ENCODE measurements at places on chromosomes 1 and 21.

DNA sequence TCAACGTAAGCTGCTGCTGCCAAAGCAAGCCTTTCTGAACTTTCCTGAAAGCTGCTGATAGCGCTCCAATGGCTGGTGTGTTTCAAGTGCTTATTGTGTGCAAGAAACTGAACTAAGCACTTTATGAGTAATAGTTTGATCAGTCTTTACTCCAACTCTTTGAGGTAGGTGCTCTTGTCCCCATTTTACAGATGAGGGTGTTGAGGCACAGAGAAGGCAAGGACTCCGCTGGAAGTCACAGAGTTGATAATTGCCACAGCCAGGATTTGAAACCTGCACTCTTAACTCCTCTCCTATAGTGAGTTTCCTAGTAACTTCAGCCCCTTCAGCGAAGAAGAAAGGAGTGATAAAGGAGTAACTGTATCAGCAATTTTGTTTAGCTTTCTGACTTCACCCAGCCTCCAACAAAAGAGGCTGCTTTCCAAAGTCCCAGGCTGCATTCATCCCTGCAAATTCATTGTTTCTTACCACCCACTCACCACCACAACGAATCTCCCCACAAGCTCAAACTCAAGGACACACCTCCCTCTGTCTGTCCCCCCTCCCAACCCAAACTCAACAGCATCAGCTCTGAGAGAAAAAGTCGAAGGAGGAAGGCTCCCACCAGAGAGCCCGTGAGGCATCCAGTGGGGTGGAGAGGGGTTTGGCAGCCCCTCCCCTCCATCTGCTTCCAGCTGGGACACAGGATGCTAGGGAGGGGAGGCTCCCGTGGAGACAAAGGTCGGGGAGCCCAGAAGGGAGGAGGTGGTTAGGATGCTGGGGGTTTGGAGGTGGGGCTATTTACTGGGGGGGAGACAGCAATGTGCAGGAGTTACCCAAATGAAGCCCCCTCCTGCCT is 139.6 kb downstream of the NAV1 start:
- no peak for DNase-seq

- DNase-seq, result peak; percentile 23
These were observed 96.4 kb upstream of the BACE2 start for GRCh38 chr21:41071258-41072171.

DNA sequence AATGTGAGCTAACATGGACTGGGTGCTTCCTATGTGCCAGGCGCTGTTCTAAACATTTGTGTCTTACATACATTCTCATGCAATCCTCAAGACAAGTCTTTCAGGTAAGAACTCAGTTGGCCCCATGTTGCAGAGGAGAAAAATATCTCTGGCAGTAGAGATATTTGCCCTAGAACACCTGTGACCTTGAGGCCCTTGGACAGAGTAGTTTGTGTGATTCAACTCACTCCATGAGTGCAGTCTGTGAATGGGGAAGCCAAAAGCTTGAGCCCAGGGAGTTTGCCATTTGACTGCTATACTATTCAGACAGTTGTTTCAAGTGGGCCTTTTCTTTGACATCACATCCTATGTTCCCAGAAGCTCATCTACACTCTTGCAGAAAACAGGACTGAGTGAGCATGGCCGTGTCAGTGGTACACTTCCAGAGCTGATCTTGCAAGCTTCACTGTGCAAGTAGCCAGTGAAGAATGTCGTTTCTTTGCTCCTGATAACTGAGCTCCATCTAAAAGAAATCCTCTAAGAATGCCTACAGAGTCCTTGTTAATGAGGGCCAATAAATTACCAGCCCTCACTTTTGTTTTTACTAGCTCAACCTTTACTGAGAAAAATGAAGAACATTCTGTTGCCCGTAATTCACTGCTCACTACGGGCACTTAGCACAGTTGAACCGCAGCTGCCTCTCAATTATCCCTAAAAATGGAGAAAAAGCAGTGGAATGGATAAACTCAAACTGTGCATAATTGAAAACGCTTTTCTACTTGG is 98.7 kb upstream of the C8B start:
- no peak for DNase-seq

DNA sequence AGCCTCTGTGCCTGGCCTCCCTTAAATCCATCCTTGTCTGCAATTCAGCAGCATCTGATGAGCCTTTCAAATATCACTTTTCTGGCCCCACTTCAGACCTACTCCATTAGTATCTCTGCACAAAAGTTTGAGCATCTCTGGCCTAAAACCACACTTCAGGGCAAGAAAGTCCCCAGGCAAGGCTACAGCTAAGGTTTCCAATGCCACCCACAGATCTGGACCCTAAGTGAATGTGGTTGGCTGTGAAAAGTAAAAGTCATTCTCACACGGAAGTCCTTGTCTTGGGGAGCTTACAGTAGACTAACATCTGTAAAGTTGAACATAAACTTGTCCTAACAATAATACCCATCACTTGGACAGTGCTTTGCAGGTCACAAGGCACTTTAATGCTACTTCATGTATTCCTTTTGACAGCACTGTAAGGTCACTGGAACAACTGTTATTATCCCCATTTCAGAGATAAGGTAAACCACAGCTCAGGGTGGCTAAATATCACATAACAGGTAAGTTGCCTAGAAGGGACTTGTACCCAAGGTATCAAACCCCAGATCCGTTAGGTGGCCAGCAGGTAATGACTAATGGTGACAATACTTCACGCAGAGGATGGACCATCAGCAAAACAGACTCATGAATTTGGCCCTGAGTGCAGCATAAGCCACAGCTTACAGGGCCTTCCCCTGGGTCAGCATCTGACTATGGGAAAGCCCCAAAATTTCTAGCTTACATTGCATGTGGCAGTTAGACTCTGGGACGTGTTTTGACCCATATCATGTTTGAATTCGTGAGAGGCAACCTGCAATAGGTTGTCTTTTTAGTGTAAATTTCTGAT is 356.0 kb downstream of the HHAT start:
- no peak for DNase-seq

DNA sequence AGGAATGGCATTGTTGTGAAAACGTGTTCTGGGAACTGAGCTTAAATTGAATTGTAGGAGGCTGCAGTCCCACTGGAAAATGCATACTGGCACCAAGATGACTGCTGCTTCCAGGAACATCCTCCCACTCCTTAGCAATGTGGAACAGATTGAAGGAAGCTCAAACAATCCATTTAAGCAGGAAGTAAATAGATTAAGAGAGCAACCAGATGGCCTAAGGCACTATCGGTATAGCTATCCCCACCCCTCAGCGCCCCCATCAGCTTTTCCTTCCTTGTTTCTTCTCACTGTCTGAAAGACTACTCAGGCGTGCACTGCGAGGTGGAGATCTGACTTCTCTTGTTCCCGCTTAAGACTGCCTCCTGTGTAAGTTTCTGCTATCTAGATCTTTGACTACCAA is 4.0 kb upstream of the IFI16 start:
- DNase-seq, result peak; percentile 24

DNA sequence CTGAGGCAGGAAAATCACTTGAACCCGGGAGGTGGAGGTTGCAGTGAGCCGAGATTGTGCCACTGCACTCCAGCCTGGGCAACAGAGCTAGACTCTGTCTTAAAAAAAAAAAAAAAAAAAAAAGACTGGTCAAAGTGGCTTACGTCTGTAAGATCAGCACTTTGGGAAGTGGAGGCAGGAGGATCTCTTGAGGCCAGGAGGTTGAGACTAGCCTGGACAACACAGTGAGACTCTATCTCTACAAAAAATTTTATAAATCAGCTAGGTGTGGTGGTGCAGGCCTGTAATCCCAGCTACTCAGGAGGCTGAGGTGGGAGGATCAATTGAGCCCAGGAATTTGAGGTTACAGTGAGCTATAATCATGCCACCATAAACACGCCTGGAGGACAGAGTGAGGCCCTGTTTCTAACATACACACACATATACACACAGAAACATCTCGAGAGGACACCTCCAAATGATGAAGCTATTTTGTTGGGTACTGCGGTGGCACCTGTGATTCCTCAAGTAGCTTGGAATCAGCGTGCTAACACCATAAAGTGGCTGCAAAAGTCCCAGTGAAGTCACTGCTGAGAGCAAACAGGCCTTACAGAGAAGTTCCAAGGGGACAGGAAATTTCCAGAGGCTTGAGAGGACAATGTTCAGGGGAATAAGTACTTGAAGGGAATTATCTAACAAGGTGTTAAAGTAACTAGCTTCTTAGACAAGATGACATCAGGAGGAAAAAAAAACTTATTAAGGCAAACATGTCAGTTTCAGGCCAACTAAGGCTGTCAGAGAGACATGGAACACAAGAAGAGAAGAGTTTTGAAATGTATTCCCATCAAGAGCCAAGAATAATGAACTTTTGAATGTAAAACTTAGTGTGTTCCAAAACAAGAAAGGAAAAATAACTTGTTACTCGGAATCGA is 1.3 kb downstream of the NADK start:
- peak; percentile 72 for DNase-seq

- no peak for DNase-seq
These were observed 58.3 kb downstream of the AKT3 start for GRCh38 chr1:243791586-243792267.

GRCh38 chr1:61287734-61288133 is 205.4 kb downstream of the NFIA start:
- no peak for DNase-seq

GRCh38 chr1:42085596-42085995 is 67.6 kb upstream of the GUCA2B start:
- no peak for DNase-seq

GRCh38 chr1:72481420-72481970 is 199.2 kb upstream of the NEGR1 start:
- DNase-seq, result peak; percentile 3

DNA sequence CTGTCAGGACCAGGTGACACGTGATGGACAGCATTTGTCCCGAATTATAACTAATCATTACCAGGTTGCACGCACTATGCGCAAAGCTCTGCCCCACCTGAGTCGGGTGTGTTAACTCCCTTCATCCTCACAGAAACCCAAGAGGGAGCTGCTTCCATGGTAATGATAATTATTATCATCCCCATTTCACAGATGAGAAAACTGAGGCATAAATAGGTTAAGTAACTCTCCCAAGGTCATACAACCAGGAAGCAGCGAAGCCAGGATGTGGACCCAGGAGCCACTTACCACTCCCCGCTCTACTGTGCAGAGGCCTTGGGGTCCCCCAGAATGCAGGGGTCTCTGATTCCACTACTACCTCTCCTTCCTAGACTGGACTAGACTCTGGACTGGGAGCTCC is 76.7 kb upstream of the TARDBP start:
- DNase-seq, result no peak

- DNase-seq, result no peak
These were observed 17.5 kb upstream of the LAMTOR5 start for GRCh38 chr1:110424699-110425611.

DNA sequence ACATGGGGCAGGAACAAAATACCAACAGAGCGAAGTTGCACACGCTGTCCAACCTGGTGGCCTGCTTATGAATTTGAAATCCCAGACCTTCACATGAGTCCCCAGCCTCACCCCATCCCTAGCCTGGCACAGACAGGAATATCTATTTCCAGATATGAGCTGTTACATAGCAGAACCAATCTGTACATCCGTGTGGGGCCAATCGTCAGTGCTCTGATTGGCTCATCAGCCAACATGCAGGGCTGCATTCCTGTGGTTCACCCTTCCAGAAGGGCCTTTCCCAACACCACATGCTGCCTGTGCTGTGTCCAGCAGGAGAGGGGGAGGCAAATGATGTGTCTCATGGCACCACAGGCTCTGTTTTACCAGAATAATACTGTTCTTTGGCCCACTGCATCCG is 31.3 kb downstream of the CCN1 start:
- DNase-seq, result no peak

GRCh38 chr21:43295066-43295958 is 126.5 kb downstream of the CRYAA start:
- DNase-seq, result peak; percentile 86

DNA sequence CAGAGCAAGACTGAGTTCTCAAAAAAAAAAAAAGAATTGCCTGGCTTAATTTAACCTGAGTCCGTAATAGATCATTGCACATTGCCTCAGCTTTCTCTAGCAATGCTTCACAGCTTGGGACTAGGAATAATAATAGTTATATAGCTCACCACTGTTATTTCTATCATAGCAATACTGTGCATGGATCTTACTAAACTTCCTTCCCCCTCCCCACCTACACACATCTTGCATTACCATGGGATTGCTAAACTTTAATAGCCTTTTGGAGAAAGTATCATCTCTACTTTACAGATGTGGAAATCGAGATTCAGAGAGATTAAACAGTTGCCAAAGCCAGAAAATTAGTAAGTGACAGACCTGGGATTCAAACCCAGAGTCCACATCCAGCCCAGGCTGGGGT is 99.4 kb downstream of the ATP5PO start:
- DNase-seq, result no peak

GRCh38 chr1:22252251-22252650 is 109.4 kb upstream of the WNT4 start:
- no peak for DNase-seq

DNA sequence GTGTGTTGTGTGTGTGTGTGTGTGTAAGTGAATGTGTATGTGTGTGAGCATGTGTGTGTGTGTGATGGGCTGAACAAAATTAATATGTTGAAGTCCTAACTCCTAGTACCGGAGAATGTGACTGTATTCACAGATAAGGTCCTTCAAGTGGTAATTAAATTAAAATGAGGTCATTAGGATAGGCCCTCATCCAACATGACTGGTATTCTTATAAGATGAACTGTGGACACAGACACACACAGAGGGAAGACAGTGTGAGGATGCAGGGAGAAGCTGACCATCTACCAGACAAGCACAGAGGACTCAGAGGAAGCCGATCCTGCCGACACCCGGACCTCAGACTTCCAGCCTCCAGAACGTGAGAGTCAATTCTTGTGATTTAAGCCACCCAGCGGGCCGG is 91.2 kb upstream of the PGBD5 start:
- DNase-seq, result no peak

DNA sequence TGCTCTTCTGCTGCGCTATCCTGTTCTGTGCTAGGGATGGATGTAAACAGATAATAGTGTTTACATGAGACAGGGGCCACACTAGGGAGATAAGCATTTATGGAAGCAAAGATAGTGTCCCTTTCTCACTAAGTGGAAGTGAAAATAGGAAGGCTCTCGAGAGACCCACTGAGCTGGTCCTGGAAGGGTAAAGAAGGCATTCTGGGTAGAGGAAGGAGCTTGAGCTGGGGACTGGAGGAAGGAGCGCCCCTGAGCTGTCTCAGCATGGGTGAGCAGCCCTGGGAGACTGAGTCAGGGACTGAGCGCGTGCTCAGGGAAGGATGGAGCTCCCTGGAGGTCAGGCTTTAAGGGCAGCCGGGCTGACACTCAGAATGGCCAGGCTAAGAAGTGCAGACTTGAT is 93.3 kb downstream of the IGSF21 start:
- DNase-seq, result no peak

GRCh38 chr1:194378517-194378916 is 1192.1 kb upstream of the B3GALT2 start:
- DNase-seq, result no peak

DNA sequence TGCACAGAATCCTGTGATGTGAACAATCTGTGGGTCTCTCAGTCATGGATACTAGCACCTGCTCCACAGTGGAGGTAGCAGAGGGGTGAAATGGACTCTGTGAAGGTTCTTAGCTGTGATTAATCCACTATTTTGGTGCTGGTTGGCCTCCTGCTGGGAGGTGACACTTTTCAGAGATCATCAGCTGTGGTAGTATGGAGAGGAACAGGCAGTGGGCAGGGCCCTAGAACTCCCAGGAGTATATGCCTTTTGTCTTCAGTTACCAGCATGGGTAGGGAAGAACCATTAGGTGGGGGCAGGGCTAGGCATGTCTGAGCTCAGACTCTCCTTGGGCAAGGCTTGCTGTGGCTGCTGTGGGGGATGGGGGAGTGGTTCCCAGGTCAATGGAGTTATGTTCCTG is 54.0 kb upstream of the KCNJ15 start:
- no peak for DNase-seq
